AG10803 (cell line): ENCODE measurements at places on chromosomes 2 and 18.

DNA sequence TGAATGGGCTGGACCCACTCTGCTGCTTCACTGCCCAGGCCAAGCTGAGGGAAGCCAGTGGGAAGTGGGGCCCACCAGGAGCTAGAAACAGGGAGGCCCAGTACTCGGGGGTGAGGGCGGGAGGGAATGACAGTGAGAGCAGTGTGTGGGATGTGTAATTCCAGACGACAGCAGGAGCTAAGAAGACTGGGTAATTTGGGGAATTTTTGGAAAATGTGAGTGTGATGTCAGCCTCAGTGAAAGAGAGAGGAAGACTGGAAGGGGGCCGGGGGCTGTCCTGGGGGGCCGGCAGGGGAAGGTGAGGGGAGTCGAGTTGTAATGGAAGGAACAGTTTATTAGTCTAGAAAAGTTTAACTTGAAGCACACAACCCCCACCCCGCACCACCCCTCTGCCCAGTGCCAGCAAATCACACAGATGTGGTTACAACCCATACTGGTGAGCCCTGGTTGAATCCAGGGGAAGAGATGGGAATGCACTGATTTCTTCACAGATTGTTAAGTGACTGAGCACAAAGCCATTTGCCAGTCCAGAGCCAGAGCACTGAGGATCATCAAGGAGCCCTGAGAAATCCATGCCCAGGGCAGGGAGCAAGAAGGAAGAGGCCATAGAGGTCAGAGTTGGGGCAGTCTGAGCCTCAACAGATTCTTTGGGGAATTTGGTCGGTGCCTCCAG is 76.7 kb upstream of the PKDCC start:
- DNase-seq, result peak; percentile 66

DNA sequence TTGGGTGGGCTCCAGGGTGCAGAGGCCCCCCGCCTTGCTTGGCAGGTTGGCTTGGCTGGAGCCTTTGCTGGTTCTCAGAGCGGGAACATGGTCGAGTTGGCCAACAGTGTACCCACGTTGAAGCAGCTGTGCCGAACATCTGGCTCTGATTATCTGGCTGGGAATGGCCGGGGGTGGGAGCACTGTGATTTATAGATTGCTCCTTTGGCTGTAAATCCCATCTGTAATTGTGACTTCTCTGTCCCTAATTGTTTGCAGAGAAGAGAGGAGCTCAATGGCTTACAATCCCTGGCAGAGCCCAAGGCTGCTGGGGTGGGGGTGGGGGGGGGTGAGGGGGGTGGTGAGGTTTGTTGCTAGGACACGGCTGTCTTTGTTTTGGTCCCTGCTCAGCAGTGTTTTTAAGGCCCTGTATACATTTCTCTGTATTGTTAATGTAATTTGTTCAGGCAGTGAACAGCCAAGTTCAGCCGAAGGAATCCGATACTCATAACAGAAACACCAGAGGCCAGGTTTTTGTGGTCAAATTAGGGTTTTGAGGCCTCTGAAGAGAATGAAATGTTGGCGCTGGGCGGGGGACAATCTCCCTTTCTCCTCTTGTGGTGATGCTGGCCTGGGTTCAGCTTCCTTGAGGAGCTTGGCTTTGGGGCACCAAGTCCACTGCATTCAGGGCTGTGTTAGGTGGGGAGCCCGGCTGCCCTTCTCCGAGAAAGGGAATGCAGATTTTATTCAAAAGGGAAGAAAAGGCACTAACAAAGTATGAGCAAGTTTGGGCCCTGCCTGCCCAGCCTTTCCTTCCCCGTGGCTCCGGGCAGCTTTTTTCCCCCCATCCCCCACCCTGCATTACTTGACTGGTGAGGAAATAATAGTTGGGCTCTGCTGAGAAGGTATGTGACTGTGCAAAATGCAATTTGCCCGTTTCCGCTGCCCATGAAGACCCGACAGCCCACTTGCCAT is 82.5 kb downstream of the TCF7L1 start:
- peak; percentile 98 for DNase-seq

GRCh38 chr2:30425326-30425725 is 21.7 kb upstream of the LCLAT1 start:
- peak; percentile 96 for DNase-seq

DNA sequence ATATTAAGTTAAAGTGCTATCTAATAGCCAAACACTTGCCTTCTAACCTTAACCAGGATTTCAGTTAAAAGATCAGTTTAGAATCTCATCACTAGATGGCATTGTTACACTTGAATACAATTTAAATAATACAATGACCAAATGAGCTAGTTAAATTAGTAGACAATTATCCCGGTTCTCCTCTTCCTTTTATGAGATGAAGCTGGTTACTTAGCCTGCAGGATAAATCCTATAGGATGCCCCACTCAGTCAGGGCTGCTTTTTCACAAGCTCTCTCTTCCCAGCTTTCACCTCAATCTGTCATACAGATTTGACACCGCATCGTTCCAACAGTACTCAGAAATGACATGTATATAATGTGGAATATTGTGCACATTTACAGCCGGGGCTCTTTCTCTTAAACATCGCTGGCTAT is 678.8 kb downstream of the KCNJ3 start:
- DNase-seq, result peak; percentile 29

- no peak for DNase-seq
Observed at GRCh38 chr18:50586710-50587109, 26.8 kb downstream of the MAPK4 start.

- no peak for DNase-seq
Observed at GRCh38 chr2:105381101-105381668, 17.7 kb downstream of the FHL2 start.

DNA sequence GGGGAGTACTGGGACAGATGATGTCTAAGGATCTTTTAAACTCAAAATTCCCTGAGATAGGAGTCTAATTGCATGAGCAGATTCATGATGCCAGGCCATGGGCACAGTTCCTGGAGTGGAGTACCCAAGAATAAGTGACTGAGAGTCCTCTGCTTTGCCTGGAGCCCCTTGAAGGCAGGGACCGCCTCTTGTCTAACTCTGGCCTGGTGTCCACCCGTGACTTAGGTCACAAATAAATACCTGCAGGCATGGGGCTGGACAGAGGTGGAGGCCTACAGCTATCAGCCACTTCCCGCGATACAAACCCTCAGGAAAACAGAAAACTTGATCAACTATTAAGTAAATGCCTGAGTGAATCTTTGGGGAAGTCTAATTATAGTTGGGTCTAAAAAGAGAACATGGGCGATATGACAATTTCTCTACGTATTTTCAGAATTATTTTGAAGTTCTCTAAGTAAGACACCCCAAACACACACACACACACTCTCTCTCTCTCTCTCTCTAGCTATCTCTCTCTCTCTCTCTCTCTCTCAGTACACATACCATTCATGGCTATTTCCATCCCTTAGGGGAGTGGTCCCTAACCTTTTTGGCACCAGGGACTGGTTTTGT is 1.8 kb upstream of the WIPF1 start:
- DNase-seq, result no peak

DNA sequence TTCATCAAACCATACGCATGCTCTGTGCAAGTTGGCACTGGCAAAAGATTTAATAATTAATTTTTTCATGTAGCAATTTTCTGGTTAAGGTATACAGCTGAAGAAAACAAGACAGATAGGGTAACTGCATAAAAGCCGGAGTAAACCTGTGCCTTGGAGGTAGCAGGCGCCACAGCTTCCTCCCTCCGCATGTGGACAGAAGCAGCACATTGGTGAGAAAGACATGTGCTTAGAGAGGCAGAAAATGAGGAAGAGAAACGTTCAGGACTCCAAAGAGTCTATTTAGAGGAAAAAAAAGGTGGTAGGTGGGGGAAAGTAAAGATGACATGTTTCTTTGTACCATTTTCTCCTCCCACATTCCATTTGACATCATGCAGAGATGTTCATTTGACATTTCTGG is 9.3 kb downstream of the ST6GAL2 start:
- DNase-seq, result no peak

DNA sequence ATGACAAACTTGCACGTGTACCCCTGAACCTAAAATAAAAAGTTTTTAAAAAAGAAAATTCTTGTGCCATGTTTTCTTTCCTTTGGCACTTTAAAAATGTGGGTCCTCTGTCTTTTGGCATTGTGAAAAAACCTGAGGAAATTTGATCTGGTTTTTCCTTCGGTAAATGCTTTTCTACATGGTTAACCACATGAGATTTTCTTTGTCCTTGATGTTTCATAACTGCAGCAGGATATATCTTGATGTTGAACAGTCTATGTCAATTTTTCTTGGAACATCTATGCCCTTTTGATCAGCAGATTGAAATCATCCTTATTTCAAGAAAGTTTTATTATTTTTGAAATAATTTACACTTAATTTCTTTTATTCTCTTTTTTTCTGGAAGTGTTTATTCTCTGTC is 109.1 kb downstream of the TMEM17 start:
- DNase-seq, result no peak

DNA sequence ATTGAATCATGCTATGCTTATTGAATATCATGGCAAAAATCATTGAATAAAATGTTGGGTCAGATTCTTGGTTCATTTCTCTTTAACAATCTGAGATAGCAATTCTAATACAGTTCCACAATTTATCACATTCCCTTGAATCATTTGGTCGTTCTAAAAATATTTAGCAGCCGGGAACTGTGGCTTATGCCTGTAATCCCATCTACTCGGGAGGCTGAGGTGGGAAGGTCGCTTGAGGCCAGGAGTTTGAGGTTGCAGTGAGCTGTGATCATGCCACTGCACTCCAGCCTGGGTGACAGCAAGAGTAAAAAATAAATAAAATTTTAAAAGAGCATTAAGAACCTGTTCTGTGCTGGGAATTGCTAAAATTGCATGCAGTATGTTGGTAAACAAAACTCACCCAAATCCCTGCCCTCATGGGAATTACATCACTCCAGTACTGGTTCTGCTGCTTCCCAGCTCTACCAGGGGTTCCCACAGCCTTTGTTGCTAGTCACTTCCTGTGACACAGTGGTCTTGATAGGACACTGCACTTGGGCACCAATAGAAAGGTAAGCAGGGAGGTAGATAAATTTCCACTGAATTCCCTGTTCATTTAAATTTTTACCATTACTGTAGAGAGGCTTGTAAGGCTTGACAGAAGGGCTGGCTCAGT is 200.4 kb downstream of the CTNNA2 start:
- DNase-seq, result peak; percentile 48
